Activated CD4-positive, alpha-beta T cell treated with anti-CD3 and anti-CD28 coated beads for 36 hours (primary cell): ENCODE measurements at places on chromosomes 7 and 10. TPM values are rescaled to one million over a fixed set of nuclear protein-coding genes. Genes with fewer than 3 reads are reported as not detected.

DNA sequence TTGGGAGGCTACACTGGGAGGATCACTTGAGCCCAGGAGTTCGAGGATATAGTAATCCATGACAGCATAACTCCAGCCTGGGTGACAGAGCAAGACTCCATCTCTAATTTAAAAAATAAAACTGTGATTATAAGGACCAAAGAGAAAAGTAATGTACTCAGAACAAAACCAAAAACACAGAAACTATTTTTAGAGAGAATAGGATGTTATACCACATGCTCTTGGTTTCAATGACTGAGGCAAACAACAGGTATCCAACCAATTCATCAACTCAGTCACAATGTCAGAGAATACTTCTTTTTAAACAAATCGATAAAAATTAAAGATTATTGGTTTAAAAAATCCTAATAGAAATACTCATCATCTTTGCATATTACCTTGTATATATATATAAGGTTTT lies 186.7 kb downstream of the TPK1 start:
- H3K27me3 ChIP-seq, result no peaks in the 10 kb centered on the region
- no peaks in the 10 kb centered on the region for H3K4me1 ChIP-seq
- no peak overlapping the region for H3K27ac ChIP-seq
- H3K36me3 ChIP-seq, result peaks cover 22% of the 10 kb centered on the region

- H3K4me3 ChIP-seq, result no peak overlapping the region
- DNase-seq, result no peak
- H3K36me3 ChIP-seq, result no peaks in the 10 kb centered on the region
Measured at GRCh38 chr10:28975891-28976531, 298.7 kb downstream of the BAMBI start.

DNA sequence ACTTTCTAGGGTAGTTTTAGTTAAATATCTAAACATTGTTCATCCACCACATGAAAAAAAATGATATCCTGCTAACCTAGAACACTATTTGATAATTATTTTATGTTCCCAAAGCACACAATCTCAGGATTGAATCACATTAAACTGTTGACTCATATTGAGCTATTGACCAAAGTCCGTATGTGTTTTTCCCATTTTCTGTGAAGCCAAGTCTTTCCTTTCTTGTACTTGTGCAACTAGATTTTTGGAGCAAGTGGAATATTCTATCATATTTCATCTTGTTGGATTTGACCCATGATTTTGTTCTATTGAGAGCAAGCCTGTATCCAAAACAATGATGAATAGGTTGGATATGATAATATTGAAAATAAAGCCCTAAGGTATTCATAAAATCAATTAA lies 164.6 kb downstream of the SKAP2 start:
- H3K4me1 ChIP-seq, result no peaks in the 10 kb centered on the region
- no peak overlapping the region for H3K4me3 ChIP-seq
- H3K27ac ChIP-seq, result no peak overlapping the region

GRCh38 chr10:36091007-36091406 lies 448.9 kb upstream of the FZD8 start:
- H3K27ac ChIP-seq, result no peak overlapping the region
- no peaks in the 10 kb centered on the region for H3K4me1 ChIP-seq
- H3K4me3 ChIP-seq, result no peak overlapping the region

- no peak overlapping the region for H3K27ac ChIP-seq
- H3K4me1 ChIP-seq, result no peaks in the 10 kb centered on the region
- no peak overlapping the region for H3K4me3 ChIP-seq
- no peaks in the 10 kb centered on the region for H3K27me3 ChIP-seq
- no peak for DNase-seq
Measured at GRCh38 chr7:109611656-109612055, 1042.0 kb downstream of the DNAJB9 start.

DNA sequence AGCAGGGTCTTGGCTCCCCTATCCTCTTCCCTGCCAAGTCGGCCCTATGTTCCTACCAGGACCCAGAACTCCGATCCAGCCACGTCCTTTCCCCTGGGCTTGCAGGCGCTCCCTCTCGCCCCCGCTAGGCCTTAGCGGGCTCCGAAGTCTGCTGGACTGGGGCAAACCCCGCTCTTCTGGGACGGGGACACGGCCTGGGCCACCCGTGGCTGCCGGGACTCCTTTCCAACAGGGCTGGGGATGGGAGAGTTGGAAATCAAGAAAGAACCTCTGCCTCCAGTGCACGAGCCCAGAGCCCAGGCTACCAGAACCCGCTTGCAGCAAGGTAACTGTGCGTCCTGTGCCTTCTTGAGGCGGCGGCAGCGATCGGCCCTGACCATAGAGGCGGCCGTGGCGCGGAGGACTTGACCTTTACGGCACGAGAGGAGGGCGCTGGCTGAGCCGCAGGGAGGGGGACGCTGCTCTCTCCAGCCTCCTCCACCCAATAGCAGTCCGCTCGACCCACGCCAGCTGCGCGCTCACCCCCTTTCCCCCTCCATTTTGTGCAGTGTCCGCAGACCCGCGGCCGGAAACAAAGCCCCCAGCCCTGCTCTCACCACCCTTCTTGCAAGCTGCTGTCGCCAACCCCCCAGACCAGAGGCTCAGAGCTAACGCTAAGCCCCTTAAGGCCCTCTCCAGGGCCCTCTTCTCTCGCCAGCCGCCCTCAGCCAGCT lies 7.0 kb upstream of the HOXA11 start:
- no peak for DNase-seq
- H3K4me1 ChIP-seq, result peaks cover 27% of the 10 kb centered on the region
- no peak overlapping the region for H3K27ac ChIP-seq

The DEPP1 gene
- 0.34 TPM for total RNA-seq

The CALML5 gene
- not detected for total RNA-seq

The RELN gene
- not detected for total RNA-seq

DNA sequence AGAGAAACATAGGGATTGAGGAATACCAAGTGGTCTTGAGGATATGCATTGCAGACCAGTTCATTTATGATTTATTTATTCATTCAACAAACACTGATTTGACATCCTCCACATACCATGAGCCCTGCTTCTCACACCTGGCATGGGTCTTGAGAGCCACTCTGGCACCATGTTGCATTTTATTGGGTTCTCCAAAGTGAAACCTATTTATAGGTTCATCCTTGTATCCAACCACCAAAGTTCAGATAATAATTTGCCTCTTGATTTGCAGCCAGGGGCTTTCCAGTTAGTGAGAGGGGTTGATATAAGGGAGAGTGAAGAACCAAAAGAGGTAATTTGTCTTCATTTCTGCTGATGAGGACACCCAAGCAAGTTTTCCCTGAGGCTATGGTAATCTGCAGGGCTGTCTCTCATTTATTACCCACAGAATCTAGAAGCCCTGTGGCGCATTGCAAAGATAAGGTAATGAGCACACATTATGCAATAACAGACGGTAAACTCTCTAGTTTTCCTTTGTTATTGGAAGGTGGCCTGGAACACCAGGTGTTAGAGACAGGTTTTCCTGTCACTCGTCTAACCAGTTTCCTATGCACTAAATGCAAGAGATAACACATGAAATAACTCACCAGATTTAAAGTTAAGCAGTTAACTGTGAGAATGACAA lies 28.8 kb upstream of the ICA1 start:
- H3K27ac ChIP-seq, result no peak overlapping the region
- H3K27me3 ChIP-seq, result peaks cover 7% of the 10 kb centered on the region
- H3K36me3 ChIP-seq, result no peaks in the 10 kb centered on the region
- peaks cover under 1% of the 10 kb centered on the region for H3K4me1 ChIP-seq

GRCh38 chr7:39341083-39341482 lies 225.1 kb upstream of the YAE1 start:
- no peaks in the 10 kb centered on the region for H3K4me1 ChIP-seq
- no peak overlapping the region for H3K27ac ChIP-seq
- H3K27me3 ChIP-seq, result peaks cover 11% of the 10 kb centered on the region
- DNase-seq, result no peak
- no peak overlapping the region for H3K4me3 ChIP-seq
